ENCODE measurements at places on chromosomes 7 and 10.

- peak; percentile 42 for DNase-seq
These were observed 3.8 kb downstream of the HILPDA start for GRCh38 chr7:128459394-128459878.

DNA sequence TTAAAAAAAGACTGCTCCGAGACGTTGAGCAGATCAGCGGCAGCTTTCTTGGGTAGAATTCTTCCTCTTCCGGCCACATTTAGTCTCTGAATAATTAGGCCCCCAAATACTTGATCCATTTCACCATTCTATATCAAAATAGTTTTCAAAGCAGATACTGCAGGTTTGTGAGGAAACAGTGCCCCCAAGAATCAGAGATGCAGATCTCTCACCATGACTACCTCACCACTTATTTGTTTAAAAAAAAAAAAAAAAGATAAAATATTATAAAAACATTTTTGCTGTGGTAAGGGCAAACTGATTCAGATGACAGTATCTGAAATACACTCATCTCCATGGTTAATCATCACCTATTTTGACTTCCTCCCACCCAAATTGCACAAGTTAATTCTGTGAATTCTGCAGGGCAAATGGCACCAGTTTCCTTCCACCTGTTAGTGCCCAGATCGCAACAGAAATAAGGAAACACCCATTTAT lies 210.4 kb downstream of the FAM107B start:
- no peak for DNase-seq

DNA sequence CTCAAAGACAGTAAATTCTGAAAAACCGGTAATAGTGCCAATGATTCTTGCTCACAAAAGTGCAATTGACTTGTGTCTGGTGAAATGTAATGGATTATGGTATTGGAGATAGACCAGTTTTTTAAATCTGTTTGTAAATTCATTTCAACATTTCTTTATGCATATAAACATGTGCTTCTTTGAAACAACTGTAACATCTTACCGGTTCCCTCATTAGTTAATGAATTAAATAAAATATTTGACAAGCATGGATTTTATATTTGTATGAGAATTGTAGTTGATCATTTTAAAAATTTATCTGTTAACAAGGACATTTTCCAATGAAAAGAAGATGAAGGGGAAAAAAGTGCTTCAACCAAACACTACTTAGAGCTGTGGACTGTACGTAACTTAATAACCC lies 21.0 kb upstream of the APBB1IP start:
- DNase-seq = no peak

DNA sequence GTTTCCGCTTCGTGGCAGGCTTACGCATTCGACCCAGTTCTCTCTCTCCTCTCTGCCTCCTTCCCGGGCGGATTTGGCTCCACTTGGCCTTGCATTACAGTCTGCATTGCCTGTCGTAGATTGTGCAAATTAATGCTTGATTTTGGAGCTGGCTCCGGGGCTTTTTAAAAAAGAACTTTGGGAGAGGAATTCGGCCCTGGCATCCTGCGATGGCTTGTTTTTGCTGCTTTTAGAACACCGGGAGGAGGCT lies 767 bp downstream of the EIF4EBP2 start:
- DNase-seq = no peak

DNA sequence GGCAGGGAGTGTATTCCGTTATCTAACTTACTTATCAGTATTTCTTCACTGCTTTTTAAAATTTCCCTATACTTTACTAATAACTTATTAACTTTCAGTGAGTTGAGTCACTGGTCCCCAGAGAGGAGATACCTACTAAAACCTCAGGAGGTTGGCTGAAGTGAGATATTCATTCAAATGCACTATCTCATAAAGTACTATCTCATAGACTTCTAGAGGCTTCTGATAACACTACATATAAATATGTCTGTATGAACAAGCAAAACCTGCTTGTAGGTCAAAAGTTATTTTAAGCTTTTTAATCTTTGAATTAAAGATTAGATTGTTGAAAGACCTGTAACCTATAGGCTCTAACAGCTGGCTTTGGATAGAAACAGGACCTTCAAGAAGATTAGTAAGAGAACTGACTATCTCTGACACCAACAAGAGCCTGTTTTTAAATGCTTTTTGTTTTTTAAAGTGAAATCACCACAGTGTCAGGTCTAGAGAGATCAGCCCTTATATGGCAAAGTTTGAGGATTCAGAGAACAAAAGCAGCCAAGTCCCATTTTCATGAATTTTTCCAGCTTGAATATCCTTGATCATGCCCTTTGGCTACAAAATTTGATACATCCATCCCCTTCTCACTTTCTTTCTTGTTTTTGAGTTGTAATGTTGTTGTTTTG lies 242.2 kb downstream of the ARL4A start:
- DNase-seq = no peak

GRCh38 chr10:20041931-20042330 lies 225.7 kb downstream of the PLXDC2 start:
- DNase-seq = no peak

GRCh38 chr7:66905689-66906088 lies 15.3 kb upstream of the TMEM248 start:
- no peak for DNase-seq

GRCh38 chr10:132654708-132655661 lies 117.4 kb downstream of the INPP5A start:
- peak; percentile 35 for DNase-seq
